Fibroblast of skin of right quadriceps (primary cell): ENCODE measurements at places on chromosomes 5 and 9.

GRCh38 chr9:21096172-21096900 lies 18.6 kb upstream of the IFNB1 start:
- peak; percentile 38 for DNase-seq

- DNase-seq, result peak; percentile 49
These were observed 79.3 kb downstream of the FOXD1 start for GRCh38 chr5:73369278-73369677.

- DNase-seq, result no peak
These were observed 269.6 kb downstream of the PBX3 start for GRCh38 chr9:126016579-126017290.

- no peak for DNase-seq
These were observed 94.9 kb upstream of the GRHPR start for GRCh38 chr9:37327553-37327952.

- DNase-seq, result peak; percentile 54
These were observed 72.7 kb downstream of the GHR start for GRCh38 chr5:42495914-42496313.

GRCh38 chr9:120289990-120290975 lies 289.7 kb downstream of the CDK5RAP2 start:
- no peak for DNase-seq

DNA sequence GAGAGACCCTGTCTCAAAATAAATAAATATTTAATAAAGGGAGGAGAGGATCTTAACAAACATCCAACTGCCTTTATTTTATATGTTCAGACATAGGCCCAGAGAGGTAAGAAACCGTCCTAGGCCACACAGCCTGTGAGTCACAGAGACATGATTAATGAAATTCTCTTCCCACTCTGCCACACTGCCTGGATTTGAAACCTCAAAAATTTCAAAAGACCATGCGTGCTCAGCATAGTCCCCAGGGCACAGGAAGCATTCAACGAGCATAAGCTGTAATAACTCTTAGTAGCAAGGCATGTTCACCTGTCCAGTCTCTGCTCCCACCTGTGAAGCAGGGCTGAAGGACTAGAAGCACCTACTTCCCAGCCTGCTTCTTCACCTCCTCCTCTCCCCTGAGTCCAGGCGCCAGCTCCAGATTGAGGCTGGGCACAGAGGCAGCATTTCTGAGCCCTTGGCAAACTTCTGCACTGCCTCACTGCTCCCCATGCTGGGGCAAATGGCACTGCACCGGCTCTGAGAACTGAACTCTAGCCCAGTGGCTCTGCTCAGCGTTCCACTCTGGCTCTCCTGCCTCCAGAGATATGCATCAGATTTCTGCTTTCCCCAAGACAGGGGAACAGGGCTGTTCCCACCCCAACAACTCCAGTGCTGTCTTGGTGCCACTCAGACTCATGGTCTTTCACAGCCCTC lies 1.1 kb downstream of the FAT2 start:
- DNase-seq, result no peak

GRCh38 chr9:61673664-61674381 lies 484.0 kb downstream of the SPATA31A7 start:
- DNase-seq, result no peak

- DNase-seq, result no peak
These were observed 177.1 kb upstream of the PCSK5 start for GRCh38 chr9:75713335-75713734.
